ENCODE measurements at places on chromosomes 1 and 21.

- DNase-seq: no peak
These were observed 25.5 kb downstream of the SLC2A1 start for GRCh38 chr1:42933060-42933586.

DNA sequence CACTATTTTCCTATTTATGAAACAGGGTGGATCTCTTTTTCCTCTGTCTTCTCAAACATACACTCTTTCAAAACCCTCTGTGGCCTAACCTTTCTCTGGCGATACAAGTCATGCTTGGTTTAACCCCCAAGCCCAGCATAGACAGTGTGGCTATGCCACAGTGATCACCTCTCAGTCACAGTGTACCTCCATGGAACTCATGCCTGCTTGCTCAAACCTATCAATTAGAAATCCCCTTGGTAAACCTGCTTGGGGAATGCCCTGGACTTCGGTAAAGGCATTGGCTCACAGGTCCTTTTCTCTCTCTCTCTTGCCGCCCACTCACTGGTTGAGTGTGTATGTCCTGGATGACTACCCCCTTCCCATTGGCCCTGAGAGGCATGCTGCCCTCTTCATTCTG is 147.5 kb downstream of the CYYR1 start:
- no peak for DNase-seq

- no peak for DNase-seq
These were observed 29.6 kb downstream of the SIM2 start for GRCh38 chr21:36728371-36729111.

DNA sequence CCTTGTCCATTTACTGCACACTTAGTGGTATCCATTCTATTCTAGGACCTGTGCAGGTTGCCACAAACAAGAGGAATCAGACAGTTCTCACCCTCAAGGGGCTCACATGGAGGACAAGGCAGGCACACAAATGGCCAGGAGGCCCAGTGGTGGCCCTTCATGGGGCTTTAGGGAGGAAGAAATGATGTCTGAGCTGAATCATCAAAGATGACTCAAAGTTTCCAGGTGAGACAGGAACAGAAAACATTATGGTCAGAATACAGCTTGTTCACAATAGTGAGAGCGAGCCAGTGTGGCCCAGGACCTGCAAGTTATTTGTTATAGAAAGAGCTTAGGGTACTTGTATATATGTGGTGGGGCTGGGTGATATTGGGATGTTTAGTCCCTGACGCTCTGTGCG is 26.4 kb downstream of the SHISAL2A start:
- no peak for DNase-seq

GRCh38 chr1:27979859-27980201 is 20.1 kb downstream of the XKR8 start:
- DNase-seq: no peak

- no peak for DNase-seq
These were observed 183.5 kb downstream of the HMCN1 start for GRCh38 chr1:185917646-185918045.

- DNase-seq: no peak
These were observed 69.4 kb downstream of the VAV3 start for GRCh38 chr1:107895403-107896191.

DNA sequence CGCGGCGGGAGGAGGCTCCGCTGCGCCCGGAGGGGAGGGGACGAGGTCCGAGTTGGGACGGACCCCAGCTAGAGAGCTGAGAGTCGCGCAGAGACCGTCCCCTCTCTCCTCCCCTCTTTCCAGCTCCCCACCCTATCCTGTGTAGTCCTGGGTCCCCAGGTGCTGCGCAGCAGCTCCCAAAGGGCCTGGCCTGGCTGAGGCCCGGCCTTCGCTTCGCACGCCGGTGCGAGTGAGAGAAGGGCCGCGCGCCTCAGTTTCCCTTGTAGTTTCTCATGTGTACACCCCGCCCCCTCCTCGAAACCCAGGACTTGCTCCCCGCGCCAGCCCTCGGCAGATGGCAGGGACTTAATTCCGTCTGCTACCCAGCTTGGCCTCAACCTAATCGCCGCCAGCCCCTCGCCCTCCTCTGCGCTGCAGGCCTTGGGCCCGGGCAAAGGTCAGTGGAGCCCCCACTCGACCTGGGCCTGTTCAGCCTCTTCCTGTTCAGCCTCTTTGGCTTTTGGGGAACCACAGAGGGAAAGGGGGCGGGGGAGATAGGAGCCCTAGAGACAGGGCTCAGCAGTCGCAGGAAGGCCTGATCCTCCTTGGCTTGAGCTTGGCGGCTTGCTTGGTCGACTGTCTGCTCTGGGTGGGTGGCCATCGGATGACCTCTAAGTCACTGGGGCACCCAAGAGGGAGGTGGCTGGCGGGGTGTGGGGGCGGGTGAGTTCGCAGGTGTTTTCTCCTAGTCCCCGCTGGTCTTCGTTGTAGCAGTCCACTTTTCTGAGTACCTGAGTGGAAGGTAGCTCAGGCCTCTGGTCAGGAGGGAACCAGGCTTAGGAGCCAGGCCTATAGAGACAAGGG is 1.0 kb downstream of the ZNF687 start:
- DNase-seq: no peak

GRCh38 chr1:63325279-63325985 is 3.1 kb downstream of the FOXD3 start:
- no peak for DNase-seq
